ENCODE measurements at places on chromosomes 3 and 15. TPM values are rescaled to one million over a fixed set of nuclear protein-coding genes. Genes with fewer than 3 reads are reported as not detected.

DUOXA2 gene
- not detected for total RNA-seq

TF gene
- 0.65 TPM for total RNA-seq

LRRN1 gene
- 1.0 TPM for total RNA-seq

ZBTB47 gene
- total RNA-seq, result 0.33 TPM

SCAANT1 gene
- total RNA-seq, result not detected

IL5RA gene
- not detected for total RNA-seq

ATP1B3 gene
- 69.5 TPM for total RNA-seq

SOX14 gene
- total RNA-seq, result not detected

All from CD8-positive, alpha-beta T cell (primary cell).